ENCODE measurements at places on chromosomes 11 and 22.
A peak's percentile ranks its signal among the peaks of the same experiment; 100 is the strongest.

DNA sequence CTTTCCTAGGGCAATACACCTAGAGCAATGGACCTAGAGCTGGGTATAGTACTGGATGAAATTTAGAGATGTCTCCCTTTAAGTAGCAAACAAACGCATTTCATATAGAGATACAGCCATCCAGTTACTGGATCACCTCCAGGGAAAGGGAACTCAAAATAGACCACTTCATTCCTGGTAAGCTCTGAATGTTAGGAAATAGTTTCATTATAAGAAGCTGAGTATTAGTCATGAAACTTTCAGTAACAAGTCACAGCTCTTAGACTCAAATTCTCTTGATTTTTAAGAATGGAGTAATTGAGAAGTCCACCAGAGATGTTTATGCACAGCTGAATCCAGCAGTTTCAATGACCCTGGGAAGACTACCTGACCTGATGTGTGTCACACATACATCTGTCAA is 221.9 kb downstream of the FAM76B start:
- no peak for DNase-seq

GRCh38 chr11:74749127-74749964 is 697 bp downstream of the RNF169 start:
- no peak for DNase-seq

DNA sequence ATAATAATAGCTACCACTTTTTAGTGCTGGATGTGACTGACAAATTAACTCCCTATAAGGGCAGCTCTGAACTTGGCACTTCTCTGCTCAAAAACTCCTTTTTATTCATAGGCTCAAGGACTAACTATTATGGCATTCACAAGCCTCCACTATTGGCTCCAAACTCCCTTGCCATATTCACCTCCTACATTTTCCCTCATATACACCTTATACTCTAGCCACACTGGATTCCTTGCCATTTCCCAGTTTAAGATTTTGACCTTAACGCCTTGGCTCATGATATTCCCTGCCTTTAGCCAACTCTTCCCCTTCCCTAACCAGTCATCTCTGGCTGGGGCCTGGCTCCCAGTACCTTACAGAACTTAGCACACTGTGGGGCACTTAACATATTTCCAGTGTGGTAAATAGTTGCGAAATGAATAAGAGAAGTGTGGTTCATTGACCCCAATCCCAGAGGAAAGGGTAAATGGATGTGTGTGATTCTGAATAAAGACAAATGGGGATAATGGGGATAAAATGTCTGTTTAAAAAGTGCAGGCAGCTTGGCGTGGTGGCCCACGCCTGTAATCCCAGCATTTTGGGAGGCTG is 40.0 kb upstream of the SORL1 start:
- DNase-seq, result no peak

- peak; percentile 71 for DNase-seq
Observed at GRCh38 chr11:45109400-45109799, 37.0 kb upstream of the PRDM11 start.

DNA sequence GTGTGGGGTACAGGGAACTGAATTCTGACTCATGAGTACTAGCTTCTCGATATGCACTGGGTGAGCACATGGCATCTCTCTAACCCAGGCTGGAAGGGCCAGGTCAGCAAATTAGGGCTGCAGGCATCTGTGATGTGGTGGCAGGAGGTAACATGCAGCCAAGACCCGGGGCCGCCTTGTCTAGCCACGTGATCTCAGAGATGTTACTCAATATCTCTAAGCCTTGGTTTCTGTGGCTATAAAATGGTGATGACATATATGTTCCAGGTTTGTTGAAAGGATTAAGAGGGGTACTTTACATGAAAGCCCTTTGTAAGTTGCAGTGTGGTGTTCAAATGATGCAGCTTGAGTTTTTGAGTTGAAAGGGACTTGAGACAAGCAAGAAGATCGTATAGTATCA is 3.2 kb downstream of the ST14 start:
- DNase-seq, result no peak

- no peak for DNase-seq
Observed at GRCh38 chr11:7677071-7677470, 3.8 kb upstream of the CYB5R2 start.

- no peak for DNase-seq
Observed at GRCh38 chr11:35545391-35546003, 20.1 kb upstream of the PAMR1 start.

DNA sequence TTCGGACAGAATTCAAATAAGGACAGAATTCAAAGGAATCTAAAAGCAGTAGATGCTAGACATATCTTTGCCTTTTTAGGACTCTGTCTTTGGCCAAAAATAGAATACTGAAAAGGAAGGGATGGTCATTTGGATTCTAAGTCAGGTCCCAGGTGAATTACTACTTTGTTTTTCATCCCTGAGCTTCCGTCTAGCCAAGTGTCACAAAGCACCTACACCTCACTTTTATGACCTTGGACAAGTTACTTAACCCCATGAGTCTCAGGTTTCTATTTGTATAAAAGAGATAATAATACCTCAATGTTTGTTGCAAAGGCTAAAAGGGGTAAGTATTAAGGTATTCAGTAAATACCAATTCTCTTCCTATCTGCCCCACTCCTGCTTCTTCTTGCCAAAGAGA is 7.3 kb downstream of the KIF18A start:
- DNase-seq, result no peak

Measured in vagina (tissue), 2 donors.